ENCODE measurements at places on chromosomes 3 and 15.

- no peak for DNase-seq
Measured at GRCh38 chr3:6301626-6302025, 559.3 kb upstream of the GRM7 start.

DNA sequence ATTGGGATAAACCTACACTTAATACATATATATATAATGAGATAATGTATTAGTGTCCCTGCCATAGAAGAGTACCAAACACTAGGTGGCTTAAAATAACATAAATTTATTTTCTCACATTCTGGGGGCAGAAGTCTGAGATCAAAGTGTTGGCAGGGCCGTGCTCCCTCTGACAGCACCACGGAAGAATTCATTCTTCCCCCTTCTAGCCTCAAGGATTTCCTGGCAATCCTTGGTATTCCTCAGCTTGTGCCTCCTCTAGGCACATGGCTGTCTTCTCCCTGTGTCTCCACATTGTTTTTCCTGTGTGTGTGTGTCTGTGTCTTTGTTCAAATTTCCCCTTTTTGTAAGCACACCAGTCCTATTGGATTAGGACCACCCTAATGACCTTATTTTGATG is 115.2 kb upstream of the AGBL1 start:
- no peak for DNase-seq

DNA sequence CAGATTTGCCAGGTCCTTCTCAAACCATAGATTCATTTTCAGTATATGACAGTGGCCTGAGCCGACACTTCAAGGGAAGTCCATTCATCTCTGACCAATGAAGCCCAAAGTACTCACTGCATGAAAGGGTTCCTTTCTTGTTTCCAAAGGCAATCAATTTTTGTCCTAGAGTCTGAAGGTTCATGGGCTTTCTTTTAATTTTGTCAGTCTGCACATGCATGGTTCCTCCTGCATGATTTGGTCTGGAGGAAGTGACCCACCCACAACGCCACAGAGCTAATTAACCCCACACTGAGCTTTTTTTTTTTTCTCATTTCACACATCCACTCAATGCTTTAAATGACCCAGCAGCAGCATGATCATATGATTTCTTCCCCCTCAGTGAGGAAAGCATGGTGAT is 216.4 kb downstream of the TIGIT start:
- DNase-seq = no peak

GRCh38 chr3:50233176-50233575 is 2.8 kb upstream of the GNAI2 start:
- DNase-seq = no peak

GRCh38 chr3:150588027-150588830 is 14.9 kb upstream of the SELENOT start:
- DNase-seq = no peak

DNA sequence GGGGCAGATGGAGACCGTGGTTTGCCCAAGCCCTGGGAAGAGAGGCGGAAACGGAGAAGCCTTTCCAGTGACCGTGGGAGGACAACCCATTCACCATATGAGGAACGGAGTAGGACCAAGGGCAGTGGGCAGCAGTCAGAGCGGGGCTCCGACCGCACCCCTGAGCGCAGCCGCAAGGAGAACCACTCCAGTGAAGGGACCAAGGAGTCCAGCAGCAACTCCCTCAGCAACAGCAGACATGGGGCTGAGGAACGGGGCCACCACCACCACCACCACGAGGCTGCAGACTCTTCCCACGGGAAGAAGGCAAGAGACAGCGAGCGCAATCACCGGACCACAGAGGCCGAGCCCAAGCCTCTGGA is 2.0 kb downstream of the RBM15B start:
- no peak for DNase-seq

DNA sequence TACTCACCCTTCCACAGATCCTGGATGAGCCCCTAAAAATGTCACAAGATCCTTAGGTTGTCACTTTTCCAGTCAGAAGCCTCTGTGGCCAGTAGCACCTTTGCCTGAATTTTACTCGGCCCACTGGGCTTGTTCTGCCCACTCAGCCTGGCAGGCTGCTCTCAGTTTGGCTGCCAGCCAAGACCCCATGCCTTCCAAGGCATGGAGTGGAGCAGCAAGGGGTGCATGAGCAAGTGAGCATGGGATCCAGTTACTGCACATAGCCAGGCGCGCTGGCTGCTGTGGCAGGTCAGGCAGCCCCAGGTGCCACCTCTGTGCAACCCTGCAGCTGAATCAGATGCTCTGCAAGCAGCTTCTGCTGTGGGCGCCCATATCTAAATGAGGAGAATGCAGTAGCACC is 79.3 kb downstream of the CGGBP1 start:
- DNase-seq = no peak

- no peak for DNase-seq
Measured at GRCh38 chr3:187161556-187161955, 22.3 kb upstream of the RPL39L start.

DNA sequence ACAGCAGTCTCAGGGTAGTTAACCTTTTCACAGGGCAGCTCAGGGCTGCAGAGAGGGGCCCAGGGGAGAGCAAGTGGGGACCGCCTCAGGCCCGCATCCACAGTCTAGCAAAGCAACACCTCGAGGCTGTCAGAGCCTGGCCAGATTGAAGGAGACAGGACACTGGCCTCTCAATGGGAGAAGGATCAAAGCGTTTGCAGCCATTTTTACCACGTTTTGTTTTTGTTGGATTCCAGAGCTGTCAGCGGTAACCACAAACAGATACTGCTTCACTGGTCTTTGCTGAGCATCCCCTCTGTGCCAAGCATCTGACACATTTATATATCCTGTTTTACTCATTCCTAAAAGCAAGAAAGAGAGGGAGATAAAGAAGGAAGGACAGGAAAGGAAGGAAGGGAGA is 153.8 kb downstream of the SHQ1 start:
- no peak for DNase-seq

GRCh38 chr3:161372321-161373260 is 1.3 kb upstream of the SPTSSB start:
- no peak for DNase-seq

DNA sequence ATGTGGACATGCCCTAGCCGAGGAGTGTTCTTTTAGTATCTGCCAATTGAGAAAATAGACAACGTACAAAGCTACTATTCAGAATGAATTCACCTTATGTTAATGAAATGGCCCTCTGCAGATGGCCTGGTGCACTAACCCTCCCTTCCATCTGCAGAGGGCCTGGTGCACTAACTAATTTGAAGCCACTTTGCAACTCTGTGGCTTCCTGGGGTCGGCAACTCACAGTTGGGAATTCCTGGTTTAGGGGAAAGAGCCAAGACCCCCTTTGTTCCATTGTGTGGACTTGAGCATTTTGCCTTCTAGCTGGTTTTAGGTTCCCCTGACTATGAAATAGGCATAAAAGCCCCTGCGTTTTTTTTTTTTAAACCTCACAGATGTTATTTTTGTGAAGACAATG is 204.3 kb upstream of the UBE3A start:
- DNase-seq = no peak

- DNase-seq = no peak
Measured at GRCh38 chr15:90421527-90421926, 33.5 kb downstream of the IQGAP1 start.

DNA sequence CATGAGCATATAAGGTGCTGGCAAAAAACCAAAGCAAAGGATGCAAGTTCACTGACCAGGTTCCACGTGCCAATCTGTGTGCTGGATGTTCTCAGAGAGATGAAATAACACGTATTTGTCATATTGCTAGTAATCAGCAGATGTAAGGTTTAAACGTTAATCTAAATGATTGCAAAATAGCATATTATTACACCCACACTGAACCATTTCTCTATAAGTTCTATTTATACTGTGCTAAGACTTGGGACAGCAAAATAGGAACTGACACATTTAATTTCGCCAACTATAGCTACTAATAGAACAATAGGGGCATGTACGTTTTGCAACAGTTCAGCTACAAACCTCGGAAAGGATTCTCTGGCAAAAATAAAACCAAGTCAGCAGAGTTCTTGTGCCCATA is 350.3 kb upstream of the ZNF385D start:
- no peak for DNase-seq

DNA sequence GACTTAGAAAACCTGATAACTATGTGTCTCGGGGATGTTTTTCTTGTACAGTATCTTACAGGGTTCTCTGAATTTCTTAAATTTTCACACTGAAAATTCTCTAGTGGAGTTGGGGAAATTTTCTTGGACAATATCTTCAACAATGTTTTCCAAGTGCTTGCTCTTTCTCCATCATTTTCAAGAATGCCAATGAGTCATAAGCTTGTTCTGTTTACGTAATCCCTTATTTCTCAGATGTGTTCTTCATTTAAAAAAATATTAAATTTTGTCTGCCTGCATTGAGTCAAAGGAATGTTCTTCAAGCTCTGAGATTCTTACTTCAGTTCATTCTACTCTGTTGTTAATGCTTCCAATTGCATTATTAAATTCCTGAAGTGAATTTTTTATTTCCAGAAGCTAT is 21.9 kb upstream of the PLSCR2 start:
- DNase-seq = no peak

- DNase-seq = no peak
Measured at GRCh38 chr3:49652218-49652902, 21.8 kb upstream of the APEH start.

DNA sequence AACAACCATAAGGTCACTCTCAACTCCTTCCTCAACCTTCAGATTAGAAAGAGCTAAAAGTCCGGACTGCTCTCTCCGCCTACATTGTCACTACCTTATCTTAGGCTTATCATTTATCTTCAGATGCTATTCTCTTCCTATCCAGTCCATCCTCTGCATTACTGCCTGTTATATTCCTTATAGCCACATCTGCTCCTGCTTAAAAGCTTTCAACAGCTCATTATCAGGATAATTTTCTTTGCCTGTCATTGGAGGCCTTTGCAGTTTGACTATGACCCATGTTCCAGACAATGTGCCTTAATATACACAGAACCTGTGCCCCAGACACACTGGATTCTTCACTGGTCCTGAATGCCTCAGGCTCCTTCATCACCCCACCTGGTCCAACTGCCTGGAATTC is 184.1 kb upstream of the SETMAR start:
- no peak for DNase-seq

GRCh38 chr3:103585809-103586208 is 1151.0 kb downstream of the ZPLD1 start:
- no peak for DNase-seq

- no peak for DNase-seq
Measured at GRCh38 chr3:54986294-54986693, 58.4 kb upstream of the LRTM1 start.

- DNase-seq = no peak
Measured at GRCh38 chr3:71600646-71601288, 17.2 kb upstream of the FOXP1 start.

DNA sequence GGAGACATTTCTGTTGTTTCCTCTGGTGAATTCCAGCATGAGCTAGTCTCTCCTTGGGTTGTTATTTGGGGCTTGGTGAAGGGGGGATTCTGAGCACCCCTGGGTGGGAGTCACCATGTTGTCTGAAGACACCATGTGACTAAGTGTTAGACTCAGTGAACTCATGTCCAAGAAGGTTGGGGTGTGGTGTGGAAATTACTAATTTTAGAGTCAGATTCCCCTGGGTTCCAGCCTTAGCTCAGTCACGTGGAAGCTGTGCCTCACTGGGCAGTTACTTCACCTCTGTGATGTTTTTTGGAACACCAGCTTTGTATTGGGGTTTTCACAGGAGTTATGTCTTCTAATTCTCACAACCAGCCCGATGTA is 171.5 kb downstream of the RPLP1 start:
- no peak for DNase-seq

DNA sequence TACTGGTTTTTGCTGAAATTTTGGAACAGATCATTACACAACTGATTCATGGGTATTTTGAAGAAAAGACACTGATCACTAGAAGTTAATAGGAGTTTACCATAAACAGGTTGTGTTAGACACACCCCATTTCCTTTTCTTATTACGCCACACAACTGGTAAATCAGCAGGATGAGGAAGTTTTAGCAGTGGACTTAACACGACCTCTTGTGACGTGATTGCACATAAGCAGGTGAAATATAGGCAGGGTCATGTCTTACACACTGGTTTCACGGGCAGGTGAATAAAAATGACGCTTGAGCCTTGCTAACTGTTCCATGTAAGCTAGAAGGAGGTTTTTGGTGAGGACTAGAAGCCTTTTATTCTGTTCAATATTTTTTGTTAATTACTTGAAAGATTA is 27.1 kb upstream of the TPRG1 start:
- DNase-seq = no peak

GRCh38 chr15:27820722-27821121 is 278.4 kb downstream of the OCA2 start:
- no peak for DNase-seq

DNA sequence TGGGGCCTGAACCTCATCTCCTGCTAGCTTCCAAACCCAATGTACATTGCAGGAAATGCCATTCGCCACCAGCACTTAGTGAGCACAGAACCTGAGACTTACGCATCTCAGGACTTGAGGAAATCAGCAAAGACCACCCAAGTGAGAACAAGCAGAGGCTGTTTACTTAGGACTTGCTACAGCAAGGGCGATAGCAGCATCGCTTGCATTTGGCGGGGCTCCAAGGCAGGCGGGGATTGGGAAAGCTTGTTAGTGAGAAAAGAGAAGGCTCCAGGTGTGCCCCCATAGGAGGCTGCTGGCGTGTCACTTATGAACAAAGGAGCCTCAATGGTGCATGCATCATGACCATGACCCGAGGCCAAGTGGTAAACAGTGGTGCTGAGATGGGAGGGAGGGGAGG is 19.7 kb downstream of the SLC6A20 start:
- DNase-seq = no peak

DNA sequence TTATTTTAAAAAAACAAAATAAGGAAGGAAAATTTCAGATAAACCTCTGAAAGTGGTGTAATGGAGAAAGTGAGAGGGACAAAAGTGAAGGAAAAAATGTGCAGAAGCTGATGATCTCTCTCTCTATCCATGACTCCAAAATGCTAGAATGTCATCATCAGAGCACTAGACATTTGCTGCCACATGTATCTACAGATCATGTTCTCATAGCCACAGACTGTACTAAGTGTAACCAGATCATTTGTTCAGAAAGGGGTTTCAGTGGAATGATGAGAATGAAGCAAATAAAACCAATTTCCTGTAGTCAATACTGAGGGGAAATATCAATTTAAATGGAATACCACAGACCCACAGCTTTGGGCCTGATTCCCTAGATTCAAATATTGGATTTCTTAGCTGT is 104.3 kb upstream of the CHMP2B start:
- no peak for DNase-seq

- DNase-seq = peak; percentile 77
Measured at GRCh38 chr3:53114412-53115074, 15.7 kb downstream of the RFT1 start.

GRCh38 chr3:125644036-125645005 is 49.0 kb upstream of the OSBPL11 start:
- DNase-seq = no peak

GRCh38 chr15:28020644-28021043 is 78.5 kb downstream of the OCA2 start:
- DNase-seq = no peak
